ENCODE measurements at places on chromosomes 12 and 14. TPM values are rescaled to one million over a fixed set of nuclear protein-coding genes. Genes with fewer than 3 reads are reported as not detected.
A peak's percentile ranks its signal among the peaks of the same experiment; 100 is the strongest.

GRCh38 chr12:113643177-113643974 is 171.7 kb upstream of the LHX5 start:
- DNase-seq: no peak
- no peaks in the 10 kb centered on the region for H3K36me3 ChIP-seq
- peaks cover 30% of the 10 kb centered on the region for H3K27me3 ChIP-seq
- H3K4me3 ChIP-seq: no peak overlapping the region
- no peak overlapping the region for H3K27ac ChIP-seq
- no peaks in the 10 kb centered on the region for H3K4me1 ChIP-seq

DNA sequence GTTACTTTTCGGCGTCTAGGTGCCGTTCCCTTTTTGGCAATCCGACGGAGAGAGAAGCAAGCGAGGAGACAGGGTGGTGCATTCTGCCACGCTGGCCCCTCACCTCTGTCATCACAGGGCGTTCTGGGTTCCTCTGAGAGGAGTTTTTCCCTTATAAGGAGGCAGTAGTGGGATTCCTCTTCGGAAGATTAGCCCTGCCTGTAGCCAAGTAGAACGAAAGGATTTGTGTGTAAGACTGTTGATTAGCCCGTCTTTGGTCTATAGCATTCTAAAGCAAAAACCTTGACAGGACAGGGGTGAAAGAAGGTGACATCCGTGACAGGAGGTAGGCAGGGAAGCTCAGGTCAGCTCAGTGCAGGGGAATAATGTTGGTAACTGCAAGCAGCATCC is 9.1 kb upstream of the NEMF start:
- peak overlapping the region; percentile 77 for H3K4me3 ChIP-seq
- peaks cover 9% of the 10 kb centered on the region for H3K4me1 ChIP-seq
- H3K36me3 ChIP-seq: no peaks in the 10 kb centered on the region
- DNase-seq: no peak
- peak overlapping the region; percentile 74 for H3K27ac ChIP-seq

DNA sequence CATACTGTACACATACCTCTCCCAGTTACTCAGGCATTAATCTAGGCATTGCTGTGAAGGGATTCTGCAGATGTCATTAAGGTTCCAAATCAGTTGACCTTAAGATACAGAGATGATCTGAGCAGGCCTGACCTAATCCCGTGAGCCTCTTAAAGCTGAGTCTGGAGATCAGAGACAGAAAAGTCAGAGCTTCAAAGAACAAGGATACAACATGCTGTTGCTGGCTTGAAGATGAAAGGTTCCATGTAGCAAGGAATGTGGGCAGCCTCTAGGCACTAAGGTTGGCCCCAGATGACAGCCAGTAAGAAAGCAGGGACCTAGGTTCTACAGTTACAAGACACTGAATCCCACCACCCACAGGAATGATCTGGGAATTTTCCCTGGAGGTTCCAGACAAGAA is 81.1 kb downstream of the MAP1LC3B2 start:
- peaks cover 10% of the 10 kb centered on the region for H3K4me1 ChIP-seq
- no peak for DNase-seq
- no peak overlapping the region for H3K4me3 ChIP-seq
- H3K36me3 ChIP-seq: no peaks in the 10 kb centered on the region
- no peaks in the 10 kb centered on the region for H3K27me3 ChIP-seq

DNA sequence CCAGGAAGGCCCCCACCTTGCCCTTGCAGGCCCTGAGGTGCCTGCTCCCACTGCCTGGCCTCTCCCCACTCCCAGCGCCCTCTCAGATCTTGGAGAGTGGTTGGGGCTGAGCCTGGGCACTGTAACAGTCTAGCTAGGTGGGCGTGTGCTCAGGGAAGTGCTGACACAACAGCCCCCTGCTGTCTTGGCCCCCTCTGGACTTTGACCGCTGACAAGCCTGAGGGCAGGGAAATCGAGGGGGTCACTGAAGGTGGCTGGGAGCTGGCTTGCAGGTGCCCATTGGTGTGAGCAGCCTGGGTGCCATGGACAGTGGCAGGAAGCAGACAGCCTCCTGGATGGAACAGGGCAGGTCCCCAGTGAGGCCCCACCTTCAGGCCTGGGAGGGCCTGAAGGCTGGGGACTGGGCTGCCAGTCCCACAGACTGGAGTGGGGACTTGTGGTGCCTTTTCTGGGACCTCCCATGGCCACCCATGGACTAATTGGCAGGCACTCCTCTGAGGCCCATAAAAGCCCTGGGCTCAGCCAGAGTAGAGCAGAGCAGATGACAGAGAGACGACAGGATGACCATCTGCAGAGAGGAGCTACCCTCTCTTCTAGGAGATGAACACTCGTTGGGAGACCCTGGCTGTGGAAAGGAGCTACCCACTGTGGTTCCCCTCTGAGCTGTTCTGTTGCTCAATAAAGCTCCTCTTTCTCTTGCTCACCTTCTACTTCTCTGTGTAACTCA is 158.6 kb upstream of the SLC38A2 start:
- no peaks in the 10 kb centered on the region for H3K36me3 ChIP-seq
- peaks cover 25% of the 10 kb centered on the region for H3K4me1 ChIP-seq
- peak overlapping the region; percentile 24 for H3K27ac ChIP-seq
- H3K27me3 ChIP-seq: no peaks in the 10 kb centered on the region
- no peak for DNase-seq

GRCh38 chr14:66920196-66920595 is 269.0 kb upstream of the GARIN2 start:
- no peak for DNase-seq
- H3K4me3 ChIP-seq: no peak overlapping the region
- no peak overlapping the region for H3K27ac ChIP-seq
- no peaks in the 10 kb centered on the region for H3K27me3 ChIP-seq

DNA sequence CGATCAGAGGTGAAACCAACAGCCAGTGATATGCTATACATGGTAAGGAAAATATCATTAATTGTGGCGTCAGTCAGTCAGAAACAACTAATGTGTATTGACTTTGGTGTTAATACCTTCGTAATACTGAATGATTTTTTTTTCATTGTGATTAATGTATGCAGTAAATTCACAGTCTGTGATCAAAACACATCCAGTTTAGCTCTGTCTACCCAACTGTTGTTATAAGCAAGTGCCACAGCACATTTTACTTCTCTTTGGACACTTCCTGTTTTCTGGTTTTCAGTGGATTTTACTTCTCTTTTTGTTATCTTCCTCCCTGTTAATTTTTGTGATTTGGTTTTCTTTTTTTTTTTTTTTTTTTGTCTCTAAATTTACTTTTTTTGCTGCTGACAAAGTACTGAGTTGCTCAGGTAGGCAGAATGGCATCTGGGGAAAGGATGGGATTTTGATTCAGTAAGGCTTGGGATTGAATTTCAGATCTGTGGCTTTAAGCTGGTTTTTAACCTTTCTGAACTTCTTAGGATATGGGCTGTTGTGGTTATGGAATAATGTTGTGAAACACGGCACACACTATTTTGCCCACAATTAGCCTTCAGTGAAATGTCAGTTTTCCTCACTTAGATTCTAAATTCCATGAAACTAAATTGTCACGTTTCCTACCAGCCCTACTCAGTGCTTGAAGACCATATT is 604 bp downstream of the GLIPR1 start:
- H3K27me3 ChIP-seq: no peaks in the 10 kb centered on the region
- no peak for DNase-seq
- H3K36me3 ChIP-seq: no peaks in the 10 kb centered on the region

DNA sequence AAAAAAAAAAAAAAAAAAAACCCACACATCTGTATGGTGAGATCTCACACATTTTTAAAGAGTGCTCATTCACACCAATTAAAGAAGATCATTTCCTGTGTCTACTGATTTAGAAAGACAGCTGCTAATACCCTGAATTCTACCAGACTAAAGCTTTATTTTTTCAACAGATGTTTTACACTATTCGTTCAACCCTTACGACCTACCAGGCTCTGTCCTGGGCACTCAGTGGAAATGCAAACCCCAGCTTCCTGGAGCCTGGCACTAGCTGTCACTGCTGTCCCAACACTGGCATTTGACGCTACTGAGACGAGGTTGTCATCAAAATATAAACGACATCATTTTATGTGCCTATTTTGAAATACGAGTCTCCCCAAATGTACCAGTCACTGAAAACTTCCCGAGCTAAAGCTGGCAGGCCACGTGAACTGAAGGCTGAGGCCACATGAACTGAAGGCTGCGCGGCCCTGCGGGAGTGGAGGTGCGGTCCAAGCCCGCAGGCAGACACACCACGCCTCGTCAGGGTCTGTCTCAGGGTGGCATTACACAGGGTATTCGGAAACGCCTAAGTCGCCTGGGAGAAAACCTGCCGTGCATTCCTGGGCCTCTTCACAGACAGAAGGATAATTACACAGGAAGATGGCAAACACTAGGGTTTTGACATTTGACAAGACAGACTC is 27.2 kb downstream of the SLC15A4 start:
- H3K4me3 ChIP-seq: no peak overlapping the region
- no peak for DNase-seq
- H3K27me3 ChIP-seq: no peaks in the 10 kb centered on the region

DNA sequence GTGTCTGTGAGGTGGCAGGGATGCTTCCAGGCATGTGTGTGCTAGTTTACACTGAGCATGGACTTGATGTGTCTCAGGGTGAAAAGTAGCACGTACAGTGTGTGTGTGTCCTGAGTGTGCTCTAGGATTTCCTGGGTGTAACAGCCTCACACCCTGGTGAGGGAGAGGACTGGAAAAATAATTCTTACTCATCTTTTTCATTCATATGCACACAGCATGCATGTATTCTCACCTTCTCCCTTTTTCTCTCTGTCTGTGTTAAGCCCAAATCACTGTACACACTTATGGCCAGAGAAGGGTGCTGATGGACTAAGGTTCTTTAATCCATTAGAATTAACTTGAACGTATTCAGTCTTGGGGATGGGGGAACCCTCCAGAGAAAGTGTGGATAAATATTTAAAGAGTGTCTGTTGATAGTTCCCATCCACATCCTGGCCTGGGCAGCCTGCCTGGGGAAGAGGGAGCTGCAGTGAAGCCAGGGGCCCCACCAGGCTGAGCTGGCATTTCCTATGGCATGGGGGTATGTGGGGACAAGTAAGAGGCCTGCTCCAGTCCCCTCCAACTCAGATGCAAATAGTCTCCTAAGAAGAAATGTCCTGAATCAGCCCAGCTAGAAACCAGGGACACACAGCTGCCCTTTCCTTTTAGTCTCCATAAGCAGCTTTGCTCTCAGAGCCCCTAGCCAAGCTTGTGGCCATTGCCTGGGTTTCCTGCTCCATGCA is 1.1 kb upstream of the HOXC8 start:
- no peaks in the 10 kb centered on the region for H3K36me3 ChIP-seq
- H3K27ac ChIP-seq: no peak overlapping the region
- peaks cover 6% of the 10 kb centered on the region for H3K4me1 ChIP-seq
- H3K4me3 ChIP-seq: no peak overlapping the region
- DNase-seq: no peak
- no peaks in the 10 kb centered on the region for H3K27me3 ChIP-seq

DNA sequence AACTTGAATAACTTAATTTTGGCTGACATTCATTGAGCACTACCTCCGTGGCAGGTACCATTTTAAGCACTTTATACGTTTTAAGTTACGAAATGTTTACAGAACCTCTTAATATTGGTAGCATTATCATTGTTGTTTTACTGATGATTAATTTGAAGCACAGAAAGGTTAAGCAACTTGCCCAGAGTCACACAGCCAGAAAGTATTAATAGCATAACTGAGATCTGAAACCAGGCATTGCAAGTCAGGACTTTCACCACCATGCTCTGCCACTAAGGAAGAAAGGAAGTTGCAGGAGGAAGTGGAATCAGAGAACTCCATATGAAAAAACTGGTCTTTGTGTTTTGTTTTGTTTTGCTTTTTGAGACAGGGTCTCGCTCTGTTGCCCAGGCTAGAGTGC is 28.2 kb upstream of the BCAT1 start:
- H3K27me3 ChIP-seq: no peaks in the 10 kb centered on the region
- H3K36me3 ChIP-seq: no peaks in the 10 kb centered on the region
- H3K4me1 ChIP-seq: no peaks in the 10 kb centered on the region
- no peak overlapping the region for H3K4me3 ChIP-seq
- H3K27ac ChIP-seq: no peak overlapping the region

DNA sequence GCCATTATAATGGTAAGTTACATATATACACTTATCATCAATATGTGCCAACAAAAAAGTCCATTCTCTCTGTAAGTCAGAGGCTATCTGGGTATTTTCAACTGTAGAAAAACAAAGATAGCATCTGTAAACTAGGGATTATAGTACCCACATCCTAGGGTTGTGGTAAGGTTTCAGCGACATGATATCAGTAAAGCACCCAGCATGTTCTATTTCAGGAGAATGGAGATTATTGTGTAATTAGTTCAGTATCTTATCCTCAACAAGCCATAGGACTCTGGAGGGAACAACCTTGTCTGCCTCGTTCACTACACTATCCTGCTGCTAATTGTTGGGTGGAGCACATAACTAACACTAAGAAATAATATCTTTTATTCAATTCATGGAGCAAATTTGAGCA is 19.7 kb upstream of the CKAP4 start:
- no peaks in the 10 kb centered on the region for H3K27me3 ChIP-seq
- no peak overlapping the region for H3K27ac ChIP-seq
- DNase-seq: no peak
- H3K4me1 ChIP-seq: no peaks in the 10 kb centered on the region
- H3K4me3 ChIP-seq: no peak overlapping the region
- H3K36me3 ChIP-seq: no peaks in the 10 kb centered on the region

DNA sequence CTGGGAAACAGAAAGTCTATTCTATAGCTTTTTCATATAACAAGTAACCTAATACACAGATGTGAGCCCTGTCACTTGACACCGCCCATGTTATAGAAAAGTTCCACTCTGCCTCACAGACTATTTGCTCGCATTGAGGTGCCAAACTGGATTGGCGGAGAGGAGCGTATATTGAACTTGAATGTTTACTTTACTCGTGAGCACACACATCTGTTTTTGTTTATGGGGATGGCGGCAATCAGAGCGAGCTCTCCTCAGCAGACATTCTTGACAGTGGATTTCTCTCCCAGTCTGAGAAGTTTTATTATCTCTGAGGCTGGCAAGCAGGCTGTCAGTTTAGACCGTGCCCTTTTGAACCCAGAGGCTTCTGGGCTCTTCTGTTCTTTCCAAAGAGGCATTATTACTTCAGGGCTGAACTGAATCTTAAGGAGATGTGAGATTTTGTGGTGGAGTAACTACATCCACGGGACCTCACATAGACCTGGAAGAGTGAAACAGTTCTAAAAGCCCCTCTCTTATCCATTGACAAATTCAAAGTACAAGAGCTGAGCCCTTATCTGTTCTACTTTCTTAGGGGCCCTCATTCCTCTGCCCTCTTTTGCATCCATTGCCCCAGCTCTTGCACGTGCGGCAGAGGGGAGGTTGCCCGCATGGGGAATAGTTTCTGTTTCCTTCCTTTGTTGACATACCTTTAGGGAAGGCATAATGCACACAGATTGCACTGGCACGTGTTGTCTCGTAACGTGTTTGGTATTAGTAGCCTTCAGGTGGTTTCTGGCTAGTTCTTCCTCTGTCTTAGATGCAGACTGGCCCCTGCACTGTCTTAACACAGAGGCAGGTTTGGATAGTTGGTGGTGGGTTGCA is 68.2 kb downstream of the DRAM1 start:
- H3K27ac ChIP-seq: no peak overlapping the region
- H3K36me3 ChIP-seq: no peaks in the 10 kb centered on the region
- no peak for DNase-seq
- no peak overlapping the region for H3K4me3 ChIP-seq

- no peaks in the 10 kb centered on the region for H3K27me3 ChIP-seq
- 0 out of 2 replicates have a peak, but pooled peaks cover 3% of the 10 kb centered on the region for H3K36me3 ChIP-seq
- peak within 1 kb of the TSS; percentile 74 for H3K27ac ChIP-seq
- H3K4me3 ChIP-seq: peak within 1 kb of the TSS; percentile 86
Observed at GRCh38 chr12:124993626-124994436, at the start of gene BRI3BP. BRI3BP (plus strand) TSS chr12:124993645; CDS start chr12:124993791, 146 bp downstream.

The CD27 gene
- 0.25 TPM for total RNA-seq

The NRXN3 gene
- total RNA-seq: not detected

The TTC9 gene
- total RNA-seq: 2.4 TPM

The CEBPE gene
- not detected for total RNA-seq

The ERP27 gene
- 0.39 TPM for total RNA-seq

The YARS2 gene
- total RNA-seq: 26.7 TPM

The GUCY2C gene
- not detected for total RNA-seq

The KITLG gene
- total RNA-seq: 570 TPM

Data from HCT116 (cell line).